Inflammatory macrophage treated with lipopolysaccharide for 4 hours (primary cell): ENCODE measurements at places on chromosomes 16 and 17.

DNA sequence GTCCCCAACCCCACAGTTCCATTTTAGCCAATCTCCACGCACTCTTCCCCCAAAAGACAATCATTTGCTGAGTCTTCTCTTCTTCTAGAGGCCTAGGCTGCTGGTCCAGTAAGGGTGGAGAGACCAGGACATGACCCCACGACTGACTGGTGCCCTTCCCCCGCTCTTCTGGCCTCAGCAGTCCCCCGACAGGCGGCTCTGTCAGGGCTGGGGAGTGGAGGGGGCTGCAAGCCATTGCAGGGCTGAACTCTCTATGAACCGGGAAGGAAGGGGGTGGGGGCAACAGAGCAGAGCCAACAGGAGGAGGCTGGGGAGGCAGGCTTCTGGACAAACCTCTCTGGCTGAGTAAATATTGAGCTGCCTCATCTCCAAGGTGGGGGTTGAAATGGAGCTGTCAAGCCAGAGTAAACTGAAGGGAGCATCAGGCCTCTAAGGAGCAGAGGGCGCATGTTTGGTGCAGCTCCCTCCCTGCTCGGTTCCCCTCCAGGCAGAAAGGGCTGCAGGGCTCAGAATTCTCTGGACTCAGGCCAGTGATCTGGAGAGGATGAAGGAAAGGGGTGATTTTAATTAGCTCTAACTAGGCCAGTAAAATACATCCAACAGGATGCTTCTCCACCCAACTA is 8.7 kb downstream of the HOXB1 start:
- no peak for DNase-seq

GRCh38 chr17:41386227-41386626 is 4.1 kb upstream of the KRT34 start:
- DNase-seq = no peak

DNA sequence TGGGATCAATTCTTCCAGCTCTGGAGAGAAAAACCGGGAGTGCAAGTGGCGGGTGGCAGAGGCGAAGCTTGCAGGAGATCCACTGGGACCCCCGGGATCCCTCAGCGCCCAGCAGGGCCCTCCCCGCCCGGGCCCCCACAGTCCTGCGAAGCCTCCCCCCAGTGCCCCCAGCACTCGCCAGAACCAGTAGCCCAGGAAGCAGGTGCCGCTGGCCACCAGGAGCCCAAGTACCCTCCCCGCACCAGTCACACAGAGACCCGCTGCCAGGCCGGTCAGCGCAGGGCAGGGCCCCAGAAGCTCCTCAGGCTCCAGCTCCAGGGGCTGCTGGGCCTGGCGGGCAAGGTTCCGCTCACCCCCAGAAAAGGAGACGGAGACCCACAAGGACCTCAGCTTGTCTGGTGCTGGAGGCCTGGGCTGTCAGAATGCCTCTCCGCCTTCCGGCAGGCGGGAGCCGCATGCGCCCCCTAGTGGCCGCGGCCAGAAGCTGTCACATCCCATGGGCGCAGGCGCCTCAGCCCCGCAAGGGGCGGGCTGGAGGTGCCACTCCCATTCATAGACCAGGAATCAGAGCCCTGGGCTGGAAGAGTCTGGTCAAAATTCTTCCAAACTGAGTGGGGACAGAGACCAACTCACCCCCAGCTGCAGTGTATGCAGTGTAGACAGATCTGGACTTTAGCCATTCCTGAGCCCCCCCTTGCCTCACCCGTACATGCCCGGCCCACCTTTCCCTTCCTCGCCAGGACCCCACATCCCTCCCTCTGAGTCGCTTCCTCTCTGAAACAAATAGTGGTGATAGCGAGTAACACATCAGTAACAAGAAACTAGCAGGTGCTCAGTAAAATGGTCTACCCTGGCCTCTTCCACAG is 1002.3 kb downstream of the KCNJ18 start:
- no peak for DNase-seq

GRCh38 chr17:41579484-41580243 is 7.0 kb downstream of the KRT14 start:
- peak; percentile 73 for DNase-seq

DNA sequence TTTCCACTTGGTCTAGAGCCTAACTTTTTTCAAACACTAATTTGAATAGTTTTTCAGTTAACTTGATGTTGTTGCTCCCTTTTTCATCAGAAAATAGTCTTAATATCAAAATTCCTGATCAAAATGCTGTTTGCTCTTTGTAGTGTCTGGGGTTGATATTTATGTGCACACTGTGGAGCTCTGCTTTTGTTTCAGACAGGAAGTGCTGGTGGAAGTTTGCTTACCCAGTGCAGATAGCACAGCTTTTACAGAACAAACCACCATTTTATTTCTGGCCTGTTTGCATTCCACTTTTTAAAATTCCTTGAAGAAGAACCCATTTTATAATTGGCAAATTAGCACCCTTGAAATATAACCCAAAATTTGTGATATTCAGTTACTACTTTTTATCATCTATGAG is 125.4 kb downstream of the MRTFB start:
- DNase-seq = no peak

- DNase-seq = no peak
Observed at GRCh38 chr16:2787961-2788360, 601 bp upstream of the PRSS33 start.

- DNase-seq = no peak
Observed at GRCh38 chr17:33955461-33955860, 299.6 kb upstream of the CCL2 start.

DNA sequence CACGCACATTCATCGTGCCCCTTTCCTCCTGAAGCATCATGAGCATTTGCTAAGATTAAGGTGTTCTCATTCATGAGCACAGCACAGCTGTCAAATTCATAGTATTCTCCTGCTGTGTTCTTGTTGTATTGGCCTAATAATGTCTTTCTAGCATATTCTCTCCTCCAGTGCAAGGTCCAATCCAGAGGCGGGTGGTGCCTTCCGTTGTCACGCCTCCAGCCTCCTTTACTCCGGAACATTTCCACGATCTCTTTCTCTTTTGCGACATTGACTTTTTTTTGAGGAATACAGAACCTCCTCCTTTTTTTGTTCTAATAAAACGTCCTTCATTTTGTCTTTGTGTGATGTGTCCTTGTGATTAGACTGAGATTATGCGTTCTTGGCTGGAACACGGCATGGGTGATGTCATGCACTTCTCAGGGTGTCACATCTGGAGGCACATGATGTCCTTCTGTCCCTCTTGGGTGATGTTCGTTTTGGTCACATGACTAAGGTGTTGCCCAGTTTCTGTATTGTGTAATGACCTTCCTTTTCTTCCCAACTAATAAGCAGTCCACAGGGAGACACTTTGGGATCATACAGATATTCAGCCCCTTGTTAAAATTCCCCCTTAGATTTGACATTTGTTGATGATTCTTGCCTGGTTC is 66.3 kb downstream of the CLEC16A start:
- DNase-seq = no peak

DNA sequence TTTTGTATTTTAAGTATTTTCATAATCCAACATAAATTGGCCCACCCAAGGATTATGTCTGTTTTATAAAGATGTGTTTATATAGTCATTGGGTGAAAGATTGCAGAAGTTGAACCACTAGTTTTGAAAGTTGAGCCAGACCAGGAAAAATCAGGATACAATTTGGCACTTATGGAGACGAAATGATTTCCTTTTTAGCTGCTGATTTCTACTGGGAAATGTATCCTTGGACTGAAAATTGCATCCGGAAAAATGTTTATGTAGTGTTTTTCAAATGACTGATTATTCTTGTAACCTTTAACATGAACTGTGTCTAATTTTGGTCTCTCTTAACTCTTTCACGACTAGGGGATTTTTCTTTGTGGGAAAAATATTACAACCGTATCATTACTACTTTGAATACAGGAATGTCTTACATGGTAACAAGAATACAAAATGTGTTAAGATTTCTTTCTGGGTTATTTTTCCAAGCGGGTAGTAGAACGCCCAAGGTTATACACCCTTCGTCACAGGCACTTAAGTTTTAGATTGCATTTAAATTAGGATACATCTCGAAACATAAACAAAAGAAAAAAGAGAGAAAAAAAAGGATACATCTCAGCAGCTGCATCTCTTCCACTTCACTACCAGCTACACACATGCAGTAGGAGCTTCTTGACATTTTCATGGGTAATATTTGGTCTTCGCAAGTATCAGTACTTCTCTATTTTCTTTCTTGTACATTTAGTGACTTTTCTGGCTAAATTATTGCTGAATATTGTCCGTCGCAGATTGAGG is 273.0 kb upstream of the TBX2 start:
- DNase-seq = no peak

DNA sequence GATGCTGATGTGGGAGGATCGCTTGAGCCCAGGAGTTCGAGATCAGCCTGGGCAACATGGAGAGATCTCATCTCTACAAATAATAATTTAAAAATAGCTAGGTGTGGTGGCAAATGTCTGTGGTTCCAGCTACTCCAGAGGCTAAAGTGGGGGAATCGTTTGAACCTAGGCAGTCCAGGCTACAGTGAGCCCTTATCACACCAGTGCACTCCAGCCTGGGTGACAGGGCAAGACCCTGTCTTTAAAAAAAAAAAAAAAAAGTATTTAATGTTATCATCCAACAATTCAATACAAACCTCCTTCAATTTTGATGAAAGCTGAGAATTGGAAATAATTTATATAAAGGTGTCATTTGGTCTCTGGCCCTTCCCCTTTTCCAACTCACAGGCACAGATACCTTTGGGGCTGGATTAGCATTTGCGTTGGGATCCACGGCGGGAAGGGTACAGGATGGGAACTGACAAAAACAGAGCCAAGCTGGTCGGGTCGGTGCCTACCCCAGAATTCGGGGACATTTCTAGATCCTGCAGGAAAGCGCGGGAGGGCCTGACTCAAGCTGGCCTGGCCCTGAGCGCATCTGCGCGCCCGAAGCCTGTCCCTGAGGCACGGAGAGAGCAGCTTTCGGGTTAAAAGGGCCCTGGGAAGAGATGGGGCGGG is 860 bp upstream of the DCAF7 start:
- DNase-seq = no peak

GRCh38 chr16:48526058-48526957 is 83.7 kb downstream of the N4BP1 start:
- DNase-seq = no peak

GRCh38 chr17:19948116-19948943 is 29.3 kb downstream of the AKAP10 start:
- no peak for DNase-seq

DNA sequence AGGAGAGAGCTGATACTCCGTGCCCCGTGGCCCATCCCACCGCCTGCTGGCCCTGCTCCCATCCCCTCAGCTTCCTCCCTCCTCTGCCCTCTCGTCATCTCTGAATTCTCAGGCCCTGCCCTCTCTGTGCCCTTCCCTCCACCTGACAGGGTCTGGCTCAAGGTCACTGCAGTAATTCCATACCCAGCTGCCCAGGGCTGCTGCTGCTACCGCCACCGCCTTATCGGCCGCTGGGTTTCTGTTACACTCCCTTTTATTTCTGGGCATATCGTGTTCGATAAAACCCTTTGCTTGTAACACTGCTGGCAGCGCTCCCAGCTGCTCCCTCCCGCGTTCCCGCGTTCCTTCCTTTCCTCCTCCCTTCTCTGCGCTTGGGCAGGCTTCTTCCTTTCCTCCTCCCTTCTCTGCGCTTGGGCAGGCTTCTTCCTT is 1.2 kb downstream of the EPN3 start:
- no peak for DNase-seq

DNA sequence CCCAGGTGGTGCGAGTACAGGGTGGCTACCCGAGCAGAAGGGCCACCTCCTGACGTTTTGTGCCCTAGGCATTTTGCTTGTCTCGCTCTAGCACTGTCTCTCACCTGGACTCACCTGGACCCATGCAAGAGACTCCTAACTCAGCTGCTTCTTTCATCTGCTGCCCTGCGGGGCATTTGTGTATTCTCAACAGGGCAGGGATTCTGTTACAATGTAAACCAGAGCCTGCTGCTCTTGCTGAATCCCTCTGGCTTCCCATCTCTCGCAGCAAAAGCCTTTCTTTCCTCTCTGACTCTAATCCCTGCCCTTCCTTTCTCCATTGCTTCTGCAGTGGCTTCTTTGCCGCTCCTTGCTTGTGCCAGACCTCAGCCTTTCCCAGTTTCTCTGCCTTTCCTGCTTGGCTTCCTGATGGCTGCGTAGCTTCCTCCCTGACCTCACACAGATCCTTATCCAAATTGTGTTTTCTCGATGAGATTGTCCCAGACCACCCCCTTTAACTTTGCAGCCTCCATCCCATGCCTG is 10.2 kb downstream of the ARSG start:
- DNase-seq = no peak

DNA sequence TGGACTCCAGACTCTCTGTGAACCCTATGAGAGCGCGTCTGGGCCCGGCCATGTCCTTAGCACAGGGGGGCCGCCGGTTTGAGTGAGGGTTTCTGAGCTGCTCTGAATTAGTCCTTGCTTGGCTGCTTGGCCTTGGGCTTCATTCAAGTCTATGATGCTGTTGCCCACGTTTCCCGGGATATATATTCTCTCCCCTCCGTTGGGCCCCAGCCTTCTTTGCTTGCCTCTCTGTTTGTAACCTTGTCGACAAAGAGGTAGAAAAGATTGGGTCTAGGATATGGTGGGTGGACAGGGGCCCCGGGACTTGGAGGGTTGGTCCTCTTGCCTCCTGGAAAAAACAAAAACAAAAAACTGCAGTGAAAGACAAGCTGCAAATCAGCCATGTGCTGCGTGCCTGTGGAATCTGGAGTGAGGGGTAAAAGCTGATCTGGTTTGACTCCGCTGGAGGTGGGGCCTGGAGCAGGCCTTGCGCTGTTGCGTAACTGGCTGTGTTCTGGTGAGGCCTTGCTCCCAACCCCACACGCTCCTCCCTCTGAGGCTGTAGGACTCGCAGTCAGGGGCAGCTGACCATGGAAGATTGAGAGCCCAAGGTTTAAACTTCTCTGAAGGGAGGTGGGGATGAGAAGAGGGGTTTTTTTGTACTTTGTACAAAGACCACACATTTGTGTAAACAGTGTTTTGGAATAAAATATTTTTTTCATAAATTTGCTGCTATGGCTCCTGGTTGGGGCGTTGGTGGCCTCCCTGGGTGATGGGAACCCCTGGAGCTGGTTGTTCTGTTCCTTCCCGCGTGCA is 23.1 kb downstream of the STAT5A start:
- peak; percentile 79 for DNase-seq

DNA sequence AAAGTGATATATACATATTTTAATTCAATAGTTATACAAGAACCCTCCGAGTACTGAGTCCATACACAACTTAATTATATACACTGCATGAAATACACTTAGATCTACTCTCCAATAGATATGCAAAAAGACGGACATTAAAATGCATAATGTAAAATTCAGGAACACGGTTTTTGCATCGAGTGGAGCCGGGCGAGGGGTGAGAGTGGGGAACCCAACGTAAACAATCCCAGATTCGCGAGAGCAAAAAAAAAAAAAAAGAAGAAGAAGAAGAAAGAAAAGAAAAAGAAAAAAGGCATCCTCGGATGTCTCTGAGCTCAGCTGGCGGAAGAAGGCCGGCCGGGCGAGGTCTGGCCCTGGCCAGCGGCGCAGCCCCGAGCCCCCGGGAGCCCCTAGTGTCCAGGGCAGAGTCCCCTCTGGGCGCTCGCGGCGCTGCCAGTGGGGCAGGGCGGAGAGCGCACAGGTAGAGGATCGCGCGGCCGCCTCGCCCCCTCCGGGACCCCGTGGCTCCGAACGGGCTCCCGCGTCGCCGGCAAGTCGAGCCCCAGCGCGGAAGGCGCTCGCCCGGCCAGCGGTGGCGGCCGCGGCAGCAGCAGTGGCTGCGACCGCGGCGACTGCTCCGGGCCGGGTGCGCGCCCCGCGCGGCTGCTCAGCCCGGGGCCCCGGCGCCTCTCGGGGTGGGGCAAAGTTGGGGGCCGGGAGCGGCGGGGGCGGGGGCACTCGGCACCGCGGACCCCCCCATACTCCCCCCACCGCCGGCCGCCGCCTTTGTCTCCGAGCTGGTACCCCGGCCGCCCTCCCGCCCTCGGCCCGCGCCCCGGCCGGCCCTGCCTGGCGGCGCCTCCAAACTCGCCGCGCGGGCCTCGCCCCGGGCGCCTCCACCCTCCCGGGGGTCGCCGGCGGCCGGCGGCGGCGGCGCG is 9.6 kb upstream of the ZFHX3 start:
- DNase-seq = peak; percentile 48

GRCh38 chr16:49828533-49829267 is 27.2 kb downstream of the ZNF423 start:
- no peak for DNase-seq
